ENCODE measurements at places on chromosomes 1 and 21.

DNA sequence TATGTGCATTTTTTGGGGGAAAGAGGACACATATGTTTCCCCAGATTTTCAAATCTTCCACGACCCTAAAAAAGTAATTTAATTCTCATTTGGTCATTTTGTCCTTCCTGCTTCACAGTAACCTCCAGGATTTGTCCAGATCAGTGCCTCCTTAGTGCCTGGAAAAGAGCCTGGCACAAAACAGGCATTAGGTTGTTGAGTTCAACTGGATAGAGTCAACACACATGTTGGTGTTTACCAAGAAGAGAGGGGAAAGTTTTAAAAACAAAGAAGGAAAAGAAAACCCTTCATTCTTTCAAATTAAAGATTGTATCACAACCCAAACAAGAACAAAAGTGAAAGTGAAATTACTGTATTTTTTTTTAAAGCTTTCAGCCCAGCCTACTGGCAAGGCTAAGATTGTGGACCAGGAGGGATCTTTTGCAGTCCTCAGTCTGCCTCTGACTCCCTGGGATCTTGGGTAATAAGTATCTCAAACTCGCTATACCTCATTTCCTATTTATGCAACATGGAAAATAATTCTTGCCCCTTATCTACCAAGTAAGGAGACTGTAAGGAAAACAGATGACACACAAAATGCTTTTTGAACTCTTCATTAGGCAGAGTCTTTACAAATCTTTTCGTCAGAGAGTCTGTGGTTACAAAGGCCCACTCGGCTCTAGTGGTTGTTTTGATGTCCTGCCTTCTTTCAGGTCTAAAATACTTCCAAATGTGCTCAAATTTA, 57.8 kb downstream of the ZNF281 start:
- H3K27ac ChIP-seq: no peak overlapping the region
- no peaks in the 10 kb centered on the region for H3K27me3 ChIP-seq
- H3K4me1 ChIP-seq: peaks cover 3% of the 10 kb centered on the region
- H3K36me3 ChIP-seq: no peaks in the 10 kb centered on the region
- H3K4me3 ChIP-seq: no peak overlapping the region
- DNase-seq: no peak

DNA sequence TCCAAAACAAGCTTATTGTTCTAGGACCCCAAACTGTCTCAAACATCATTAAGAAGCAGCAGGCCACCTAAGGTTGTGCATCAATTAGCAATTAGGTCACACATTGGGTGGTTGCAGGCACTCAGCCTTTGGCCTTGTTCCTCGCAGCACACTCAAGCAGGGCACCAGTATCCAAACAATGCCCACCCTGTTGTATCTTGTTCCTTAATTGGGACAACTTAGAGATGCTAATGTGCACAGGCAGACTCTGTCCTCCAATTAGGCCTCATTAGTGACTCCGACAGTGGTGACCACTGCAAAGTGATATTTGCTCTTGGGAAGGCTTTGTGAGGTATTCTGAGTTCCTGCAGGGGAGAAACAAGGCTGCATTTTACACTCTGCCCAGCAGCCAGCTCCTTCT, 515.1 kb upstream of the PTBP2 start:
- H3K27ac ChIP-seq: no peak overlapping the region
- H3K36me3 ChIP-seq: no peaks in the 10 kb centered on the region
- no peaks in the 10 kb centered on the region for H3K27me3 ChIP-seq
- no peak for DNase-seq

GRCh38 chr1:183744132-183744913, 60.6 kb upstream of the RGL1 start:
- no peak for DNase-seq
- no peak overlapping the region for H3K4me3 ChIP-seq

DNA sequence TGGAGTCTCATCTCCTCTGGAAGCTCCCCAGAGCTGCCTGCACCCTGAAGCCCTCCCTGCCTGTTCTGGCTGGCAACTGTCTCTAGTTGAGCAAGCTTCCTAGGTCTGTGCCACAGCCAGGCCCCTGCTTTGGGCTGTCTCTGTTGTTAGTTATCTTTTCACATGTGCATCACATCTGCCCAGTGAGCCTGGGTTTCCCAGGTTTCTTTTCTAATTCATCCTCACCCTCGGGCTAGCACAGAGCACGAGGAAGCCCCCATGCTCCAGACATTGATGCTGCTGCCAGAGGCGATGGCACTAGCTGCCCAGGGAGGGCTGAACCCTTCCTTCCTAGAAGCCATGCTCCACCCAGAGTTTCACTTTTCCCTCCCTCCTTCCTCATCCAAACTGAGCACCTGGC, 27.2 kb downstream of the RASSF5 start:
- H3K4me3 ChIP-seq: no peak overlapping the region
- no peaks in the 10 kb centered on the region for H3K36me3 ChIP-seq
- no peaks in the 10 kb centered on the region for H3K4me1 ChIP-seq

GRCh38 chr1:60149251-60149650, 75.7 kb upstream of the C1orf87 start:
- no peaks in the 10 kb centered on the region for H3K36me3 ChIP-seq
- no peak overlapping the region for H3K27ac ChIP-seq
- H3K27me3 ChIP-seq: no peaks in the 10 kb centered on the region
